ENCODE measurements at places on chromosomes 1 and 21.

GRCh38 chr1:111234258-111234657 lies 6.7 kb downstream of the CHI3L2 start:
- no peak for DNase-seq

- no peak for DNase-seq
Observed at GRCh38 chr1:224338150-224338838, 8.3 kb upstream of the NVL start.

DNA sequence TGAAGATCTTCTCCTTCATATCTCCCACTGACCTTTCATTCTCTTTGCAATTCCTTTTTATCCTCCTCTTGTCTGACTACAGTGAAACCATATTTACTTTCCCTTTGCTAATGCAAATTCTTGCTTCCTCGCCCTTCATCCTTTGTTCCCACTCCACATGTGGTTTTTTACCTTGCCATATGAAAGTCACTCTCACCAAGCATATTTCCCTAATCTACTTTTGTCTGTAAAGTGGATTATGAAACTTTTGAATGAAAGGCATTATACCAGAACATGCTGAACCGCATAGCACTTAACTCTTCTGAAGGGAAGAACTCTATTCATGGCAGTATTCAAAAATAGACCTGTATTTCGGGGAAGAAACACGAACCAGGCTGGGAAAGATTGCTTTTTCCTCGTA lies 8.0 kb upstream of the TMPRSS15 start:
- DNase-seq, result no peak

DNA sequence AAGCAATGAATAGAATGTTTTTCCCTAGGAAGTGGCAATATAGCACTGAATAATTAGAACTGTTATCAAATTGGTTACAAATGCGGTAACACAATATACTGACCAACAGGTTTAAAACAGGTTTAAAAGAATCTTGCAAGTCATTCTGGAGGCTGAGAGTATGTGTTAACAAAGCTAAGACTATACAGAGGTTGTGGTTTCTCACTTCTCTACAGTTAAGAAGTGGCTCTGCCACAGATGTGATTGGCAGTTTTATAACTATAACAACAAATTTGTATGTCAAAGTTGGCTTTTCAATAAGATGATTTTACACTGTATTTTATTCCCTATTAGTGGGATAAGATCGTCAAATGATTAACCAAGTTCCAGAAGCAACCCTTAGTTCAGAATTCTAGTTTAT lies 7.1 kb downstream of the ANGEL2 start:
- no peak for DNase-seq

DNA sequence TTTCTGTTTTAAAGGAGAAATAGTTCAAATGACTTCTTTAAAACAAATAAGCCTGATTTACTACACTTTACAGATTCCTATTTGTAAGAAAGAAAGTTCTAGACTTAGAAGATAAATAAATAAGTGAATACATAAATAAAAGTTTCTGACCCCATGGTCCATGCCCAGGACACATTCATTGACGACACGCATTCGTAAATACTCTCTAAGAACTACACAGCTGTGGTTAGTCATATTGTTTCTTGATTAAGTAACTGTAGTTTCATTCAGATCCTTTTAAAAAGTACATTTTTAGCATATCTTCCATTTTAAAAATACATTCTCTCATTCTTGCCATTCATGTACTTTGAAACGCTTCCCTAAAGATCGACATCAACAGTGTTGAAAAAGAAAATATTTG lies 497.4 kb downstream of the SETD4 start:
- no peak for DNase-seq

Measured in stimulated activated CD8-positive, alpha-beta memory T cell treated with anti-CD3 and anti-CD28 coated beads, Interleukin-15, amount 100 ng/mL, for 4 hours (primary cell).